LHCN-M2 (cell line): ENCODE measurements at places on chromosomes 5 and 9. TPM values are rescaled to one million over a fixed set of nuclear protein-coding genes. Genes with fewer than 3 reads are reported as not detected.

The MARCHF3 gene
- 13.7 and 15.9 TPM in 2 replicates for total RNA-seq

The IL5 gene
- not detected in 2 replicates for total RNA-seq

GRCh38 chr5:116733991-116734975, 159.7 kb upstream of the SEMA6A start:
- DNase-seq = no peak

GRCh38 chr9:71097671-71098070, 23.8 kb downstream of the TRPM3 start:
- no peak for DNase-seq

DNA sequence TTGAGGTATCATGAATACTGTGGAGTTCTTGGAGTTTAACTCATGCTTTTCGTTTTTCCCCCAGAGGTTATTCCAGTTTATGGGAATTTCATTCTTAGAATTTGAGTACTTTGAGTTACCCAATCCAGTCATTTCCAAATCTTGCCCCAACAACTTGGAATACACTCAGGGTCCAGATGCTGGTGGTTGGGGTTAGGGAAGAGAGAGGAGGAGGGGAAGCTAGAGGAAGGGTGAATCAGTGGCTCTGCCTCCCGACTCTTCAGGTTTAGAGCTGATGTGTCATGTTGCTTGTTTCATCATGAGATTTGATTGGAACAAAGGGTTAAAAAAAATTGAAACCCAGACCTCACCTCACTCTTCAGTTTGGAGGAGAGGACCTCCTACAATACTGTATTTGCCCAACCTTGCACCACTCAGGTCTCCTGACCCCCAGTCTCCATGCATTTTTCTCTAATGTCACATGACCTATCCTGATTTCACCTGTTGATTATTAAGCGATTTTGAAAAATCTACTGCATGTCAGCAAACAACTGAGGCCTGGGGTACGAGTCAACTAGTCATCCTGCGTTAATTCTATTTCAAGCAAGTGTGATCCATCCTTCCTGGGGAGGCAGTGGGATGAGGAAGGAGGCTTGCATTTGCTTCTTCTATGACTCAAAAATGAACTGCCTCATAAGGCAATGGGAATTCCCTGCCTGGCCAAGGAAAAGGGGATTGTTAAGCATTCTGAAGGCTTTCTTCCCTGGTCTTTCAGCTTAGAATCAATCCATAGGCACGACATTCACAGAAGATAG, 6.2 kb upstream of the SLC1A3 start:
- peak; percentile 60 for DNase-seq

The FABP6 gene
- total RNA-seq = not detected in 2 replicates

DNA sequence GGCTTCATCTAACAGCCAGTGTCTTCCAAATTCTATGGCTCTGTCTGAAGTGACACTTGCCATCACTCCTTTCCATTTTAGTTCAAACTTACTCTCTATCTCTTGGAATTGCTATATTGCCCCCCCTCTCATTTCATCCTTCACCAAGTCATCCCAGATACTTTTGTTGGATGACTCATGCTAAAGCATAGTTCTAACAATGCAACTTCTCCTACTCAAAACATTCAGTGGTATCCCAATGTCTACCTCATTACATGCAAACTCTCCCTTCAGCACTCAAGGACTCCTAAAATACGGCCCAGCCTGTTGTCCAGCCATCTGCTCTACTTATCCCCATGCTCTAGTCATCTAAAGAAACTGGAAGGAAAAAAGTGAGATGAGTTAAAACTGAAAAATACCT, 171.6 kb downstream of the RASEF start:
- no peak for DNase-seq

- no peak for DNase-seq
Measured at GRCh38 chr9:133274236-133275104, 531 bp downstream of the ABO start.

GRCh38 chr5:26727916-26728315, 310.5 kb downstream of the CDH9 start:
- DNase-seq = no peak

- DNase-seq = no peak
Measured at GRCh38 chr5:160460377-160461049, 38.9 kb downstream of the PTTG1 start.

The CAMK2A gene
- 0.13 and 2.1 TPM in 2 replicates for total RNA-seq

The CCDC180 gene
- total RNA-seq = not detected in 2 replicates

- DNase-seq = peak; percentile 14
Measured at GRCh38 chr5:93790401-93790800, 49.0 kb upstream of the POU5F2 start.

- DNase-seq = no peak
Measured at GRCh38 chr9:112761912-112762655, 11.5 kb downstream of the SNX30 start.

DNA sequence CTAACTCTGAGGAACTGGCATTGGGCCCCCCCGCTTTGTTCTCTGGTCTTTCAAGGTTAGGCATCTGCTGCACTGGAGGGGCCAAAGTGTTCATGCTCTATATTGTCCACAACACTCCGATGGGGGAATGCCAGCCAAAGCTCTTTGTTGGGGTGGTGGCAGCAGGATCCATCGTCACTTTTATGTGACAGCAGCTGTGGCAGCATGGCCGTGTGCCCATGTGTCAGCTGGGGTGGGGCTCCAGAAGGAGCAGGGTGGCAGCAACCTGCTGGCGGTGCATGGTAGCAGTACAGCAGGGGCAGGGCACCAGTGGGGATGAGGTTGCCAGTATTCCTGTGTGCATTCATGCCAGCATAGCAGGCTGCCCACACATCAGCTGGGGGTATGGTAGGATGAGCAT, 28.2 kb downstream of the ITGA2 start:
- no peak for DNase-seq

The OR1Q1 gene
- not detected in 2 replicates for total RNA-seq

The RNF44 gene
- 5.5 and 10.5 TPM in 2 replicates for total RNA-seq

DNA sequence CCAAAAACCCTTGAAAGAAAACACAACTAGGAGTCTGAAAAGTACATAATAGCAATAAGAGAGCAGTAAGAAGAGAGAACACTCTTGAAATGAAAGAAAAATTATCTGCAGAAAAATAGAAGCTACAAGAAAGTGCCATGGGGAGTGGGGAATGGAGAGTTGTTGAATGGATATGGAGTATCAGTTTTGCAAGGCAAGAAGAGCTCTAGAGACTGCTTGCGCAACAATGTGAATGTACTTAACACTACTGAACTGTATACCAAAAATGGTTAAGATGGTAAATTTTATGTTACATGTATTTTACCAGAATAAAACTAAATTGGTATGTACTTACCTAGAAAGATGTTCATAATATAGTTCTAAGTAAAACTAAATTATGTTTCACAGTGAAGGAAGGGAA, 54.8 kb upstream of the RASGRF2 start:
- no peak for DNase-seq

The ZNF300 gene
- 6.6 and 7.2 TPM in 2 replicates for total RNA-seq

DNA sequence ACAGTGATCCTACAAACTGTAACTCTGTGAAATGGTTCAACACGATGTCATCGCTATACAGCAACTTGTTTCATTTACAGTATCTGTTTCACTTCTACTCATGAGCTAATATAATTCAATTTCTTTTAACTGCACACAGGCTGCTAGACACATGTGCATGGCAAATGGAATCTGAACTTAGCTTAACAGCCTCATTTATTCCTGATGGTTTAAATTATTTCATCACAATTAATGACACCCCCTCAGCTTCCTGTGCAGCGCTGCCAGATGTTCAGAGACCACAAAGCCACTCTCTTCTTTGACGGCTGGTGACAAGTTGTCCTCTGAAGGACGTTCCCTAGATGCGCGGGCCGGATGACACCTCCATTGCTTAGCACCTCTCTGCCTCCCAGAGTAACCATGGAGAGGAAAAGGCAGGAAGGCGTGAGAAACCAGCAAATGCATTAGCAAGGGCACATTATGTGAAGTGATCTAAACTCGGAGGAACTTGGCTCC, 191.1 kb downstream of the BNC2 start:
- DNase-seq = no peak

DNA sequence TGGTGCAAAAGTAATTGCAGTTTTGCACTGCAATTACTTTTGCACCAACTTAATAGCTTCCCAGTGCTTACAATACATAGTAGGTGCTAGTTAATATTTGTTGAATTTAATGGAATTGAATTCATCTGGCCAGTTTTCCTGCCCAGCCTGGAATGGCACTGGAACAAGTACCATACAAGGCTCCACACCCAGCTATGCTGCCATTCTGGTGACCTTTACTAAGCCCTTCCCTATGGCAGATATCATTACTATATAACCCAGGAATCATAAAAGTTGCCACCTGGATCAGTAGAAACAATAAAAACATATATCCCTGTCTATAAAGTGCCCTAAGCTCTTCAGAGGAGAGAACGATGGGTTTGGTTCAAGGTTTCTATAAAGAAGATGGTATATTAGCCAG, 22.4 kb upstream of the TRIM36 start:
- no peak for DNase-seq

The NDST1 gene
- 78.6 and 83.6 TPM in 2 replicates for total RNA-seq

DNA sequence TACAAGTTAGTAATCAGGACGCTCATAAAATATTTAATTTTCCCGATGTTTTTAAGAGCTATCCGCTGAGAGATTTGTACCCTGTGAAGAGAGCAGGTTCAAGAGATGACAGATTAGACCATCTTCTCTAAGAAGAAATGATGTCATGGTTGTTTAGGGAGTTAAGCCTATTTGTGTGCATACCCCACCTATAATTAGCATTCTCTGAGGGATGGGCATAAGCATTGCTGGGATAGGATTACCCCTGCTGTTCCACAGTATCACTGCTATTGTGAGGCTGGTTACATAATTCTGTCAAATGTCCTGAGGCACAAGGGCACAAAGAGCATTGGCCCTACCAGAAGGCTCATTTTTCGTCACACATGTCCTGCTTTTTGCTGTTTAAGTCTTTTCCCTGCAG, 687.0 kb downstream of the CETN3 start:
- DNase-seq = no peak

The PLCXD3 gene
- total RNA-seq = 0.06 and 0.11 TPM in 2 replicates

- DNase-seq = no peak
Measured at GRCh38 chr5:10707198-10708142, 53.6 kb downstream of the DAP start.

DNA sequence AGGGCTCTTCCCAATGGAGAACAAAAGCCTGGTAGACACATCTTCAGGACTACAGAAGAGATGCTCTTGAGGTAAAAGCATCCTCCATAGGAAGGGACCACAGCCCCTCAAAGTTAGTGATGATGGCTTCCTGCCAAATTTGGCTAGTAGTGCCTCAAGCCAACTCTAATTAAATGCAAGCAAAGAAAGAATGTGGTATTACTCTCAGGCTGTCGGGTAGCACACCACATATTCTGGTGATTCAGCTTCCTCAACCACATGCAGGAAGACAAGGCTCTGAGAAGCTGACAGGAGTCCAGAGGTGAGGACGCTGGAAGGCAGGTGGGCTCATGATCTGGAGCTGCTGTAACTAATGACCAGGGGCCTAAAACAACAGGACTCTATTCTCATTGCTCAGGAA, 37.2 kb upstream of the S1PR3 start:
- DNase-seq = peak; percentile 73

- no peak for DNase-seq
Measured at GRCh38 chr9:136393531-136393930, 6.4 kb downstream of the SNAPC4 start.

DNA sequence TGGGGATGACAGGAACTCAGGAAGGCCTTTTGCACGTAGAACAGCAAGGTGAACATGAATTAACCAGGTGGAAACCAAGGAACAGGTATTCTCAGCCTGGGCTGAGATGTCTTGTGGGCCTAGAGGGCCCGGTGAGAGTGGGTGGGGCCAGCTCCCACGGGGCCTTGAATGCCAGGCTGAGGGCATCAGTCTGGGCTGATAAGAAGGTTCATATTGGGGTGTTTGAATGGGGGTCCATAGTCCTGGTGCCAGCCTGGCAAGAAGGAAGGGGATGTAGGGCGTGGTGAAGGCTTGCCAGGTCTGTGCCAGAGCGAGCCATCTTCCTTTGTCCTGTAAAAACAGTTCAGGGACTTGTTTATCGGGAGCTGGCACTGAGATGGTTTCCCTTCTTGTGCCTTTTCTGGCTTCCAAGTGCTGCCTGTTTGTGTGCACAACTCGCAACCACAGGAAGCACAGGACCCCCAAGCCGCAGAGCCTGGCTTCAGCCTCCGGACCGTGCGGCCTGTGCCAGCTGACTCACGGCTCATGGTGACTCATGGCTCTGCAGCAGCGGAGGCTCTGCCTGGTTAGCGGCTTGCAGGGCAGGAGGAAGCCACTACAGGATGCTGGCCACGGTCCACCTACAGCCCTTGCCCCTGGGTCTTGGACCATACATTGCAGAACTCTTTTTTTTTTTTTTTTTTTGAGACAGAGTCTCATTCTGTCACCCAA, 2.4 kb downstream of the CARD19 start:
- DNase-seq = peak; percentile 96

- DNase-seq = no peak
Measured at GRCh38 chr9:79378107-79378506, 193.7 kb upstream of the TLE4 start.

The ARHGEF28 gene
- total RNA-seq = 85.6 and 90.0 TPM in 2 replicates

GRCh38 chr5:113253037-113253436, 181.8 kb downstream of the TSSK1B start:
- no peak for DNase-seq

DNA sequence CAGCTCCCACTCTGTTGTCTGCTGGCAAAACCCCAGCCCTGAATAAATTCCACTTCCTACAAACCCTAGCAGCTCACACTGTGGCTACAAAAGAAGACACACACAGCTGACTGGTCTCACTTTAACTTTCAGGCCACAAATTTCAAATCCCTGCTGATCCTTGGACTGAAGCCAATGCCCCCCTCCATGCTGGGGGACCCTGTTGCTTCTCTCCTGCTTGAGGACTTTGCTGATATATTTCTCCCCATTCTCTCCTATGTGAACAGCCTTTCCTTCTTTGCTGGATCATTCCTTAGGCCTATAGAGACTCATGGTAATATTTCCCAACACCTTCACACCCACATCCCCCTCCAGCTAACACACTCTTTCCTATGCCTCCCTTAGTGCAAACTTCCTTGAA, 79.6 kb upstream of the ADRA1B start:
- no peak for DNase-seq

DNA sequence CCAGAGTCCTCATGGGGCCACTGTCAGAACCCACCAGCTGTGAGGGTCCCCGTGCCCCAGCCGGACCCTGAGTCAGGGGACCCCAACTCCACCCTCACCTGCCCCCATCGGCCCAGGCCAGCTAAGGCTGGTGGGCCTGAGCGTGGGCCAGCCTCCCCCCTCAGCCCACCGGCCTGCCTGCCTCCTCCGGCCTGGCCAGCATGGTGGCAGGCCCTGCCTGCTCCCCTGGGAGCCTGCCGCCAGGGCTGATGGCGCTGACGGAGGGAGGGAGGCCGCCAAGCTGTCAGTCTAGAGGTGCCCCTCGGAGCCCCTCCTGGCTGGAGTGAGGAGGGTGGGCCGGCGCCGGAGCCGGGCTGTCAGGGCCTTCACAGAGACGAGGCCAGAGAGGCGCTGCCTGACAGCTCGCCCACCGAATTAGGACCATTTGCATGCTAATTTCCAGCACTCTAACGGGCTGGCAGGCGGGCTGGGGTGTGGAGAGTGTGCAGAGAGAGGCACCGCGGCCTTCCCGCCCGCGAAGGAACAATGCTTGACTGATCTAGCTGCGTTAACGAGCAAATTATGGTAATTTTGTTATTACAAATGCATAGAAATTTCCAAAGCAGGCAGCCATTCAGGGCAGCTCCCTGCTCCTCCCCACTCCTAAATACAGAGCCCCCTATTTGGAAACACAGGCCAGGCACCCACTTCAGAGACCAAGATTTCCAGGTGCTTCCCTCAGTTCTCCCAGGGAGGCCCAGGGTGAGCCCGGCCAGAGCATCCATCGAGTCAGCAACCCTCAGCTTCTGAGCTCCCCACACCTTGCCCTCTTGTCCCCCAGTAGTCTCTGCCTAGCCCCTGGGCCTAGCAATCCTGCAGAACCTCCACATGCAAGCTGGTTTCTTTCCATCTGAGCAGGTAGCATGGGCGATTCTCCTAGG, 169.3 kb downstream of the PAX5 start:
- DNase-seq = no peak

- no peak for DNase-seq
Measured at GRCh38 chr9:110355911-110356310, 18.2 kb upstream of the TXNDC8 start.
